ENCODE measurements at places on chromosomes 13 and 19. TPM values are rescaled to one million over a fixed set of nuclear protein-coding genes. Genes with fewer than 3 reads are reported as not detected.

ZNF729 gene
- total RNA-seq: not detected

CBARP gene
- total RNA-seq: 1.2 TPM

ZNF560 gene
- total RNA-seq: not detected

PDX1 gene
- total RNA-seq: not detected

NCCRP1 gene
- 1.0 TPM for total RNA-seq
